ENCODE measurements at places on chromosomes 5 and 9. TPM values are rescaled to one million over a fixed set of nuclear protein-coding genes. Genes with fewer than 3 reads are reported as not detected.

The IGFBPL1 gene
- total RNA-seq, result 2.7 TPM

The SH2D3C gene
- 18.9 TPM for total RNA-seq

The RMND5B gene
- 29.9 TPM for total RNA-seq

The RGS7BP gene
- total RNA-seq, result 19.3 TPM

The MAP1B gene
- 479 TPM for total RNA-seq

The TOMM5 gene
- total RNA-seq, result 62.9 TPM

The ENHO gene
- 0.74 TPM for total RNA-seq

The RNF183 gene
- total RNA-seq, result not detected

The CNTRL gene
- total RNA-seq, result 13.6 TPM

The NMUR2 gene
- not detected for total RNA-seq

The TRIM7 gene
- 3.5 TPM for total RNA-seq

The C9orf153 gene
- 0.24 TPM for total RNA-seq

The OXCT1 gene
- total RNA-seq, result 44.2 TPM

The ST6GALNAC4 gene
- 27.7 TPM for total RNA-seq

DNA sequence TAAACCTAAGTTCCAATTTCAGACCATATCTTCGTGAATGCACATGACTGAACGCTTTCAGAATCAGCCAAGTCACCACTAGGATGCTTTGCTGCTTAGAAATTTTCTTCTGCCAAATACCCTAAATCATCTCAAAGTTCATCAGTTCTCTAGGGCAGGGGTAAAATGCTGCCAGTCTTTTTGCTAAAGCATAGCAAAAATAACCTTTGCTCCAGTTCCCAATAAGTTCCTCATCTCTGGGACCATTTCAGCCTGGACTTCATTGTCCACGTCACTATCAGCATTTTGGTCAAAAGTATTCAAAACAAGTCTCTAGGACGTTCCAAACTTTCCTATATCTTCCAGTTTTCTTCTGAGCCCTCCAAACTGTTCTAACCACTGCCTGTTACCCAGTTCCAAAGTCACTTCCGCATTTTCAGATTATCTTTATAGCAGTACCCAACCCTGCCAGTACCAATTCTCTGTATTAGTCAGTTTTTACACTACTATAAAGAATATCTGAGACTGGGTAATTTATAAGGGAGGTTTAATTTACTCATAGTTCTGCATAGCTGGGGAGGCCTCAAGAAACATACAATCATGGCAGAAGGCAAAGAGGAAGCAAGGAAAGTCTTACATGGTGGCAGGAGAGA lies 74.8 kb downstream of the NR3C1 start:
- DNase-seq, result no peak

DNA sequence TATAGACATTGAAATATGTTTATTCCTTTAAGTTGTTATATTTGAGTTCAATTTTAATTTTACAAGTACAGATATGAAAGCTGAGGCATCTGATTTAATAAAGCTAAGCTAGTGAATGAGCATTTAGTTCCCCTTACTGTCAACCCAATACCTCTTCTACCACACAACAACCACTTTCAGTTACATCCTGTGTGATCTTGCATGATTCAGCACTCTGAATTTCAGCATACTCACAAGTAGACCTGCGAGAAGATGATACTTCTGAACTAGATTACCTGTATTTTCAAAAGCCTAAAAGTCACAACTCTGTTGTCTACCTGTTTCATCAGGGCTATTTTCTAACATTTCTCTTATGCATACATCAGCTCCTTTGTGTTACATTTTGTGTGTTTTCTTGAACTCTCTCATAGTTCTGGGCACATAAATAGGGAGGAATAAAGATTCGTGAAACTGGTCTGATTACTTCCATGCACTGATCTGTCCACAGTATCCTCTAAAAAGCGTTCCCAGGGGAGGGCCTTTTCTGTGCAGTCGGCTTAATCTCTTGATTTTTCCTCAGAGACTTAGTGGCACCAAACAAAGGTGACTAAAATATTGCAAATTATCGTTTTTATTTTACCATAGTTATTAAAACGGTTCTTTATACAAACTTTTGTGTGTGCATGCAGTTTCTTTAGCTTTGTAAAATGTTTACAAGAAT lies 2025.5 kb upstream of the NUDT12 start:
- no peak for DNase-seq

DNA sequence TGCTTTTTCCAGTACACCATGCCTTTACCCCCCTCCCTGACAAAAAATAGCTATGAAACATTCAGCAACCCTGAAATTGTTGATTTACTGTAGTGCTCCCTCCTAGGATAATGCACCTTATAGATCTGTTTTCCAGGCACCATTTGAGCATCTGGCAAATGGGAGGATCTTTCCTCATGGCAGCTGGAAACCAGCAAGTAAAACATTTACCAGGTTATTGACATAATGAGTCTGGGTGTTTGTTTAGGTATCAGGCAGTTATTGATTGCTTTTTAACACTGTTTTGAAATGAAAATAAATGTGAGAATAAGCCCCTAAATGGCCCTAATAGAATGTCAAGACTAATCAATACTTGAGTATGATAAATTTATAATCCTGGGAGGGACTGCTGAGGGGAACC lies 57.3 kb upstream of the KLF4 start:
- no peak for DNase-seq

- DNase-seq, result no peak
Measured at GRCh38 chr9:71734950-71735349, 33.4 kb downstream of the CEMIP2 start.

DNA sequence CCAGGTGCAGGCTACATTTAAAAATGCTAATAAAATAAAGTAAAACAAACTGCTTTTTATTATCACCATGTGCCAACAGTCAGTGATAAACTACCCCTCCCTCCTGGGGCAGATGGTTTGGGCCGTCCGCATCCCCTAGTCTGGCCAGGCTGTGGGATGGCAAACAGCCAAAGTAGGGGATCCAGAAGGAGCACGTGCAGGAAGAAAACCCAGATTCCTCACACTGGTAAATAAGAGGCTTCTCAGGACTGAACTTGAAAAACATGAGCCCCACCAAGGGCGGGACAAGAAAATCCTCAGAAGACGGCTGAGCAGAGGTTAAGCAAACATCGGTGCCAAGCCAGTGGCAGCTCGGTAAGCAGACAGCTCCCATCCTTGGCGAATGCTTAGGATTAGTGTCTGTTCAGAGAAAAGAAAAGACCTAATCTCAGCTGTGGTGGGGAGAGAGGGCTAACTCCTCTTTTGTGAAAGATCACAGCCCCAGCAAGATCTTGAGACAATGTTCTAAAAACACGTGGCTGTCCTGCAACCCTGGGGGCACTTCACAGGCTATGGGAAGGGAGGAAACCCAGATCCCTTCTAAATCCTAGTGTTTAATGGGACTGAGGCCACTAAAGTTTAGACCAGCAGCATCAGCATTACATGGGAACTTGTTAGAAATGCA lies 46.5 kb upstream of the GDNF start:
- DNase-seq, result no peak

GRCh38 chr5:154520861-154521453 lies 42.9 kb upstream of the HAND1 start:
- DNase-seq, result no peak

DNA sequence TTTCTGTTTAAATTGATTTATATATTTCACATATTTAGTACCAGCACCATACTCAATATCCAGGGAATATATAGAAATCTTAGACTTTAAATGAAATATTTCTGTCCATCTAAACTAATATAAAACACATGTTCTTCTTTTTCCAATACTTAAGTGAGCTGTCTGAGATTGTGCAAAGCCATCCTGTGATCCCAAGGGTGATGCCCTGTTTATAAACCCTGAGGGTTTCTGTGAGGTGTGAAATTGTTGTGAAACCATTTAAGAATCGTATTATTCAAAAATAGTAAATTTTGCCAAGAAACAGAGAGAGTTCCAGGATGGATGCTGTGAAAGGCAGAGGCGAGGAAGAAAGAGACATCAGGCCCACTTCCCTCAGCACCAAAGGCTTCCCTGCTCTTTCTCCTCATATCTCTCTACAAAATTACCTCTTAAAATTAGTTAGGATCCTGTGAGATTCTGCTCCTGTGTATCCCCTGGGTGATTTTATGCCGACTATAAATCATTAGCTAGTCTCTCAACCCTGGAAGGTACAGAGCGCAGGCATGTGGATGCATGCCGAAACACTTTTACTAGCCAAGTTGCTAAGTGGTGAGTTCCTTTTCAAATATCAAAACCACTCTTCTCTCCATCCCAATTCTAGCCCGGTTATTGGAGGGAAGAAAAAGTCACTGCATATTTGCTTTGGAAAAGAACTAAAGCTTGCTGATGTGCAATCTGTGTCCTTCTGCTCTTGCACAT lies 183.0 kb downstream of the GLIS3 start:
- DNase-seq, result no peak

DNA sequence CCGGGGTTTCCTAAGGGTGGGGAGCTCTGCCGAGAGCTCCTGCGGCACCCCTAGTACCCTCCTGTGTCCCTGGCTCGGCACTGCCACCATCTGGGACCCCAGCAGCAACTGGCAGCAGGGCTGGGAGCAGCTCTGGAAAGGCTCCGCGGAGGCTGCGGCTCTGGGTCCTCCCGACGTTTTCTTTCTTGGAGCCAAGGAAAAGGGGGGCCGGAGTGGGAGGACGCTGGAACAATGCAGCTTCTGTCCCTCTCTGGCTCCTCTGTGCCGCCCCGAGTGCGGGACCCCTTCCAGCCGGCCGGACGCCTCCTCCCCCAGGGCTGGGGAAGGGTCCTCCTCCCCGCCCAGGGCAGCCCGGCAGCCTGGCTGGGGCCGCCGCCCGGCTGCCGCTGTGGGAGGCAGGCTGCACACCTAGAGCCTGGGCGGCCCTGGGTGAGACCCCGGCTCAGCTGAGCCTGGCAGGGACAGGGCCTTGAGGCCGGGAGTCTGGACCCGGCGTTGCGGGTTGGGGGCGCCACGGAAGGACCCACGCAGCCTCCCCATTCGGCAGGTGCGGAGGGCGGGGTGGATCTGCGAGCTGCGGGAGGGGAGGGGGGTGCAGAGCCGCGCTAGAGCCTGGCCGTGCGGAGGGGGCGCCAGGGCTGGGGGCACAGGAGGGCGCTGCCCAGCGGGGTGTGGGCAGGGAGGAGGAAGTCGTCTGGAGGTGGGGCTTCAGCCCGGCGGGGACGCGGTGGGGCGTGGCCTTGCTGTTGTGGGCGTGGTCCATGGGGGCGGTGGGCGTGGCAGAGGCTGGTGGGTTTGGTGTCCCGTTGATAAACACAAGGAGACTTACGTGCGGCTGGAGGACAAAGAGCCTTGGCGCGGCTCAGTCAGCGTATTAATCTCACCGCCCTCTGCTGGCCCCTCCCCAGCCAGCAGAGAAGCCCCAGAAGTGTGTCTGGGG lies 15.1 kb downstream of the GPSM1 start:
- peak; percentile 95 for DNase-seq

DNA sequence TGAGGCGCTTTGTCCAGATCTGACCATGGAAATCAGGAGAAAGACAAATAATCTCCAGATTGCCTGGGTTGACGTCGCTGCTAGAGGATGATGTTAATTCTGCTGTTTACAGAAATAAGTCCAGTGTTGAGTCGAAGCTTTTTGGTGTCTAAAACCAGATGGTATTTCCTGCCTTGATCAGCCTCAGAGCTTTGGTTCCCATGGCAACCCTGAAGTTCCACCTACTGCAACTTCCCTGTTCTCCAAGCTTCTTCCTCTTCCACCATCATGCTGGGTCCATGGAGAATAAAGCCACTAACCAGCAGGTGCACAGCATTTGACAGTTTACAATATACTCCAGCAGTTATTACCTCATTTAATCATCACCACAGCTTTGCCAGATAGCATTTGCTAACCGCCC lies 18.0 kb upstream of the GABBR2 start:
- DNase-seq, result no peak

- DNase-seq, result peak; percentile 72
Measured at GRCh38 chr5:172757394-172758010, 13.5 kb downstream of the DUSP1 start.

- DNase-seq, result peak; percentile 86
Measured at GRCh38 chr5:147558826-147559225, 49.0 kb upstream of the DPYSL3 start.

GRCh38 chr5:58263296-58263695 lies 196.6 kb downstream of the PLK2 start:
- no peak for DNase-seq

- DNase-seq, result no peak
Measured at GRCh38 chr9:110891760-110892159, 146.5 kb downstream of the LPAR1 start.

- no peak for DNase-seq
Measured at GRCh38 chr5:140037012-140037411, 6.1 kb downstream of the NRG2 start.

DNA sequence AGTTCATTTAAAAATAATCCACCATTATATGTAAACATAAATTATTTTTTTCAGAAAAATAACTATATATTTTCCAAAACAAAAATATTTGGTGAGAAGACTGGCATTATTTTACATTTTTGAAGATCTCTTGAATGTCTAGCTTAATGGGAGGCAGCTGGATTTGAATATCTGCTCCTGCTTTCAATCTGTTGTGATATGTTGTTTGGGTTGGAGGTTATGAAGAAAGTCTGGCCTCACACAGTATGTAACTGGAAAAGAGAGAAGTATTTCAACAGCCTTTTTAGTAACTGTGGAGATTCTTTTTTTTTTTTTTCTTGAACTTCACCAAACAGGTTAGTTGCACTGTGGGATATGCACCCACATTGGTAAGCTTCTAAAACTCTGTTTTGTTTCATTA lies 84.7 kb upstream of the SLIT3 start:
- no peak for DNase-seq

- peak; percentile 3 for DNase-seq
Measured at GRCh38 chr9:126152622-126153362, 173.8 kb upstream of the MVB12B start.

DNA sequence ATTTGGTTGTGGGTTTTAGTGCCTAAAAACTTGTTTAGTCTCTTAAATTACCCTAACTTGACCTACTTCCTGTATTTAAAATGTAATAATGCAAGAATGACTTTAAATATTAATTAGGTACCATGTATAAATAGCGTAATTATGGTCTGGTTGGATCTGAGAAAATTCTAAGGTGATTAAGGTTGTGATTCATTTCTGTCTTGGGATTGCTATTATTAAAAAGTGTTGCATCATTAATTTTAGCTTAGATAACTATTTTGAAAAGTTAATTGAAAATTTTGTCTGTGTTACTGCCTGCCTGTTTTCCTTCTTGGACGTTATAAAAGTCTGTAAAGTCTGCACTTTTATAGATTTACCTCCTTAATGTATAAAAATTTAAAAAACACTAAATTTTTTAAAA lies 11.8 kb downstream of the LRRC70 start:
- no peak for DNase-seq

DNA sequence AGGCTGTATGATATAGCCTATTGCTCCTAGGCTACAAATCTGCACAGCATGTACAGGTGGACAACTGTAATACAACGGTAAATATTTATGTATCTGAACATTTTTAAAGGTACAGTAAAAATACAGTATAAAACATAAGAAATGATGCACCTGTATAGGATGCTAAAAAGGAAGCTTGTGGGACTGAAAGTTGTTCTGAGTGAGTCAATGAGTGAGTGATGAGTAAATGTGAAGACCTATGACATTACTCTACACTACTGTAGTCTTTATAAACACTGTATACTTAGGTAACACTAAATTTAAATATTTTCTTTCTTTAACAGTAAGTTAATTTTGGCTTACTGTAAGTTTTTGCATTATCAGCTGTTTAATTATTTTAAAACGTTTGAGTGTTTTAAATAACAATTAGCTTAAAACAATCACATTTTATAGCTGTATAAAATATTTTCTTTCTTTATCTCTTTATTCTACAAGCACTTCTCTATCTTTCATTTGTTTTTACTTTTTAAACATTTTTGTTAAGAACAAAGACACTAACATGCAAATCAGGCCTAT lies 28.1 kb downstream of the CDH18 start:
- DNase-seq, result no peak

- DNase-seq, result no peak
Measured at GRCh38 chr5:136020383-136021015, 8.3 kb upstream of the TGFBI start.
